Activated gamma-delta T cell treated with anti-CD3 and anti-CD28 coated beads, Interleukin-2, amount 50 U/mL, for 16 hours (primary cell): ENCODE measurements at places on chromosomes 6 and 20.

DNA sequence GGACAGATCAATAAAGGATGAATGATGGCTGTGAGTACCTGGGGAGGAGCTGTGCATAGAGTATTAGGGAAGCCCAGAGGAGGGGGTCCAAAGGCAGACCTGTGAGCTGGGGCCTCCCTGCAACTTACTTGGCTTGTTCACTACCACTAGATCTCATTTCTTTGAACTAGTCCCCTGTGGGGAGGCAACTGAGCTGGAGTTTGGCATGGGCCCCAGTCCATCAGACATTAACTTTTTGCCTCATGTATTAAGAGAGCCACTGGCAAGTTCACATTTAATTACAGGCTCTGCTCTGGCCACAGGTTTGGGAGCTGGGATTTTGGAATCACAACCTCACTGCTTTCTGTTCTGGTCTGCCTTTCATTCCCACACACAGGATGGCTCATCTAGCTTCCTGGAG lies 254.1 kb downstream of the PRL start:
- DNase-seq: no peak

DNA sequence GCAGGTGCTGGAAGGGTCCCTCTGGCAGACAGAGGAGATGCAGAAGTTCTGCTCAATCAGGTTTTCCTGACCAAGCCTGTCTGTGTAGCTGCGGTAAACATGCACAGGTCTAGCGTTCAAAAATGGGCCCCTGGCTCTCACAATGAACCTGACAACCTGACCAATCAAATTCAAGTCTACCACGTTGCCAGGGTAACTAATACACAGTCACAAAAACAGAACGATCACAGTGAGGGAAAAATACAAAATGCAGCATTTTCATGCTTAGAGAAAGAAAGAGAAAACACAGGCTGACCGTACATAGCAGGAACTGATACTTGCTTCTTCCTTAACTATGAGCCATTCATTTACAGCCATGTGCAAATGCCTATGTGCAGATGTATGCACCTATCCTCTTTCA lies 353.1 kb upstream of the TSHZ2 start:
- DNase-seq: no peak

GRCh38 chr20:48716086-48716485 lies 111.7 kb downstream of the PREX1 start:
- peak; percentile 54 for DNase-seq

DNA sequence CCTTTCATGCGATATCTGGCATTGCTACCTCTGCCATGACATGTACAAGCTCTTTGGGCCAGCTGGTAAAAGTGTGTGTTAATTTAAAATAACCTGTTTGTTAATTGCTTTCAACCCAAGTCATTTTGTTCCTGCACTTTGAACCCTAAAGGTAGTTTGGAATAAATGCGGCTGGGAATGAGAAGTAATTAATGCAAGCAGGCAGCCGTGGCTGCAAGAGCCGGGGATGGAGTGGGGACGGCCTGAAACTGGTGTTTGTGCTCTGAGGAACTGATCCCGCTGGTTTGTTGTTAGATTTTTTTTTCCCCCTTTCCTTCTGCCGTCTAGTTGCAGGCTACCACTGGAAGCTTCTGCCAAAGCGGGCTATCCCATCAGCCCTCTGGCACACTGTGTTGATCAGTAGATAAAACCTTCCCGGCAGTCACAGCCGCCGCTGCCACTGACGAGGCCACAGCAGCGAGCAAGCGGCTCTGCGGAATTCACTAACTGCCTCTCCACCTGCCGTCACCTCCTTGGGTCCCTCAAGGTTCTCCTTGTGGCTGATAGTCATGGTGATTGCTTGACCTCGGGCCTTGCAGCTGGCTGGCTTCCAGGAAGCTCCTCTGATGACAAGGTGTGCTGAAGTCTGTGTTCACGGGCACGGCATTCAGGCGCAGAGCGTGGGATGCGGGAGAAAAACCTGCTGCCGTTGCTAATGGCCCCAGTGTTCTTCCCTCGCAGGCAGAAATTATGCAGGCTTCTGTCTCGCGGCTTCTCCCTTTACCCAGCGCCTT lies 315.9 kb downstream of the TFAP2A start:
- DNase-seq: no peak

DNA sequence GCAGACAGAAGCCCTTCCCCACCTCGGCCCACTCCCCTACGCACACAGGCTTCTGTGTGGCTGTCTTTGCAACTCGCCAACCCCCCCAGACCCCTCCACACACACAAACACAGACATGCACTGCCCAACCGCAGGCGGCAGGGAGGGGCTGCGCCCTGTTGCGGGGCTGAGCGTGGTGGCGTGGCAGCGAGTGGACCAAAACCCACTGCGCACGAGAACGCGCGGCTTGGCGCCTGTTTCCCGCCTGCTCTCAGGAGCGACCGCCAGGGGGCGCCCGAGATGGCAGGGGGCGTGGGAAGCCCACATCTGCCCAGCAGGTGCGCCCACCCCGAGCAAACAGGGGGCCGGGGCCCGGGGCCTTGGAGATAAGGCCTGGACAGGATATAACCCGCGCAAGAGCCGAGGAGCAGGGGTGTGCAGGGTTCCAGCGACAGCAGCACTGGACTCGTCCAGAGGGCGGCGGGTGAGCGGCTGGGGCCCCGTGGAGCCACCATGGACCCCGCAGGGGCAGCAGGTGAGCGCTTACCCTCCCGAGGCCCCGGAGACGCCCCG lies at the start of gene RBPJL:
Gene RBPJL, plus strand, starts transcription at position 410 of the 552 bp plus-strand sequence. Its CDS starts 83 bp downstream, at position 493.
- peak; percentile 21 for DNase-seq

GRCh38 chr6:12032783-12033573 lies 20.9 kb downstream of the HIVEP1 start:
- no peak for DNase-seq

- DNase-seq: no peak
Observed at GRCh38 chr6:113684382-113684901, 172.7 kb upstream of the MARCKS start.

DNA sequence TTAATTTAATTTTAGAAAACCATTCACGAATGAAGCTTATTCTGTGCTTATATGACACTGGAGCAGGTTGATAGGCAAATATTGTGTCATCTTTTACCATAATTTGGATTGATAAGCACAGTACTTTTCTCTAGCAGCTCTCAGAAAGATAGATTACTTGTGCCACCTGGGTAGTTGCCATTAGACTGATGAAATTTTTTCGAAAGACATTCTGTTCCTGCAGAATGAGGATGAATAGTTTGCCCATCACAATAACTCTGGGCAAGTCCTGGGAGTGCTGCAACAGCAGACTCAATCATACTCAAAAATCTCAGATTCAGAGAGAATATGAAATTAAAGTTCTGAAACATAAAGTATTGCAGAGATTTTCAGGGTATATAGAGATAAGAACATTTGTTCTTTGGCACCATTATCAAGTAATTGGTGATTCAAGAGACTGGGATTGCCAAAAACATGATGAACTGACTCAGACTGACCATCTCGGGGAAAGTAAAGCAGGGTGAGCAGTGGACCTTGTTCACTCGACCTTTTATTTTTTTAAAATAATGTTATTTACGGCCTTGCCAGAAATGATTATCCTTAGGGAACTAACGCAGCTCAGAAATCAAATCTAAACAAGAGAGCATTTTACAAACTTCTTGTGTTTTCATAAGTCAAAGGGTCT lies 65.8 kb upstream of the PTCHD4 start:
- DNase-seq: no peak

GRCh38 chr20:9025011-9025410 lies 43.9 kb upstream of the PLCB4 start:
- no peak for DNase-seq

DNA sequence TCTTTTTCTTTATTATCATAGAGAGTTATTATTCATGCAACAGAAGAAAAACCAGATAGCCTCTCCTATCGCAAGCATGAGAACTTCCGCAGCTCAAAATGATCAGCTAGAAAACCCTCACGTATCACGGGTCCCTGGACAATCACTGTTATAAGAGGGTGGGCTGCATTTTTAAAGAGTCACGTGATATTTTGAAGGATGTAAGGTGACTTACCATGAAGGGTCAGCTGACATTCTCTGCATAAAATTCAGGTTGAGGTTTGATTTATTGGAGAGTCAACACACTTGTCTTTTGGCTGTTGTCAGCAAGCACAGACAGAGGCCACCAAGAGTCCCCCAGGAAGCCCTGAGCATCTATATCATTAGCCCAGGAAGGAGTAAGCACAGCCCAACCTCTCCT lies 39.5 kb downstream of the ID4 start:
- no peak for DNase-seq

DNA sequence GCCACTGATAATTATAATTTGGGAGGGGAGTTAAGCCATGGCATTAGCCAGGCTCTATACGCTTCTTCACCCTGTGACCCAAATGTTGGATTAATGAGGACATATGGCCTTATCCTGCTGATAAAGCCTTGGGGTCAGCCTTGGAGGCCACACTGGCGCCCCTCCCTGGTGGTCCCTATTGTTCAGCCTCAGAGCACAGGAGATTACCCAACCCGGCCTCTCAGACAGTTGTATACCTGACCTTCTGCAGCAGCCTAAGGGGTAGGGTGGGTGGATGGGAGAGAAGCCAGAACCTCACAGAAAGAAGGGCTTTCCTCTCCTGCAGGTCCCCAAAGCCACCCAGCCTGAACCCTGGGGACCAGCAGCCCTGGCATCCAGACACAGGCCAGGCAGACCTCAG lies 76.8 kb downstream of the LINC00237 start:
- DNase-seq: no peak

DNA sequence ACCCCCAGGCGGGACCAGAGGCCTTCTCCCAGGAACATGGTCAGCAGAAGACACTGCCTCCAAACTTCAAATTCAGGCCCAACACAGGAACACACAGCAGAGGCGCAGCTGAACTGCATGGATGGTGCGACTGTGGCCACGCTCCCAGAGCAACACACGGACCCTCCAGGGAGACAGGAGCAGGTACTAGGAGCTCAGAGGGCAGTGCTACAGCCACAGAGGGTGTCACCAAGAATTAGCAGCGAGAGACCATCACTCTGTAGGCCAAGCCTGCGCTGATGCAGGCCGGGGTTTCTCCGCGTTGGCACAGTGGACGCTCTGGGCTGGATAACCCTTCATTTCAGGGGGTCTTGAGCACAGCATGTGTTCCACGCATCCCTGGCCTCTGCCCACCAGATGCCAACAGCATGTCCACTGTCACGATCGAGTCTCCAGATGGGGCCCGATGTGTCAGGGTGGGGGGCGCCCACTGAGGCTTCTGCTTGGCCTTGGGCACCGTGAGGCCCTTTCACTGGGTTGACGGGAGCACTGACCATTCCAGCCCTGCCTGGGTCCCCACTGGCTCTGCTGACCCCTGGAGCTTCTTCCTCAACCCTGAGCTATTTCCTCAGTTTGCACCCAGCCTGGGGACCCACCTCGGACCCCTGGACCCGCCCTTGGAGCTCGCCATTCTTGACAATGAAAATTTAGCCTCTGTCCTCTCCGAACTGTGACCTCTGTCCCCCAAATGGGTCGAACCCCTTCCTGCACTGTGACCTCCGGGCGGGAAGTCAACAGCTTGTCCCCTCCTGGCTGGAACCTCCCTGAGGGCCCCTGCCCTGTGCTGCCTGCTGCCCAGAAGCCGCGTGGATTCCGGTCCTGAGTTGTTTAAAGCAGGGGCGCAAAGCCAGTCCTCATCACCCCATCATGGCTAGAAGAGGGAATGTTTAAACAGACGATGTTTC lies 239.4 kb downstream of the DLL1 start:
- no peak for DNase-seq

GRCh38 chr6:113719545-113719944 lies 137.6 kb upstream of the MARCKS start:
- DNase-seq: no peak

DNA sequence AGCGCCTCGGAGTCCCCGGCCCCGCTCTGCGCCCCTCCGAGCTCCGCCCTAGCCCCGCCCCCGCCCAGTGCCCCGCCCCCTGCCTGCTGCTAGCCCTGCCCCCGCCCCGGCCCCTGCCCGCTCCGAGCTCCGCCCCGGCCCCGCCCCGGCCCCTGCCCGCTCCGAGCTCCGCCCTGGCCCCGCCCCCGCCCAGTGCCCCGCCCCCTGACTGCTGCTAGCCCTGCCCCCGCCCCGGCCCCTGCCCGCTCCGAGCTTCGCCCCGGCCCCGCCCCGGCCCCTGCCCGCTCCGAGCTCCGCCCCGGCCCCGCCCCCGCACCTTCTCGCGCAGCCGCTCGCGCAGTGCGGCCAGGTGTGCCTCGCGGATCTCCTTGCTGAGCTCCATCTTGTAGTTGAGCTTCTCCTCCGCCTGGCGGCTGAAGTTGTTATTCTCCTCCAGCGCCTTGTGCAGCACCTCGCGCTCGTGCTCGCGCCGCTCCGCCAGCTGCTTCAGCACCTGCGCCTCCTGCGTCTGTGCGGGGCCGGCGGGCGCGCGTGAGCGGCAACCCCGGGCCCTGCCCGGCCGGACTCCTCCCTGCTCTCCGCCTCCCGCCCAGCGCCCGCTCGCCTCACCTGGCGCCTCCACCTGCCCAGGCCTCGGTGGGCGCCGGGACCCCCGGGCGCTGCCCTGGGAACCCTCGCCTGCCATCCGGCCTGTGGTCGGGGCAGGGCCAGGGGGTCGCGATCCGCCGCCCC lies 11.3 kb downstream of the STMN3 start:
- DNase-seq: peak; percentile 96

DNA sequence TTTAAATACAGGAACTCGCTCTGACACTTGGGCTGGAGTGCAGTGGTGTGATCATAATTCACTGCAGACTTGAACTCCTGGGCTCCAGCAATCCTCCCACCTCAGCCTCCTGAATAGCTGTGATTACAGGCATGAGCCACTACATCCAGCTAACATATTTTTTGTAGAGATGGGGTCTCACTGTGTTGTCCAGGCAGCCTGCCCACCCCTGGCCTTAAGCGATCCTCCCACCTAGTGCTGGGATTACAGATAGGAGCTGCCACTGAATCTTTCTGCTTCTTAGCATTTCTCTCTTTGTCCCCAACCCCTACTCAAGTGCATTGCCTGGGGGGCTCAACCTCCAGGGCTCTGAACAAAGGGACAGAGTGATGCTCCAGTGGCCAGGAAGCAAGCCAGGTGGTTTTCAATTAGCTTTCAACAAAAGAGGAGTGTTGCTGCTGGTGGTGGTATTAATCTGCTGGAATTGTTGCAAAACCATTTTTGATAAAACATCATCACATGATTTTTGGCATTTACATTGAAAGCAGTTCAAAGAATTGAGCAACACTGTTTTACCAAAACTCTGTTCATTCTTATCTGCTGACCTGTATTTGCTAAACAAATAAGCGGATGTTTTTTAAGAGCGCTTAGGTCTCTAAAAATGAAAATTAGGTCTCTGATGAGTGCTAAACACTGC lies 40.4 kb upstream of the BPIFA2 start:
- no peak for DNase-seq

- DNase-seq: no peak
Observed at GRCh38 chr6:37994223-37994622, 174.7 kb downstream of the ZFAND3 start.

- DNase-seq: no peak
Observed at GRCh38 chr6:128114164-128114563, 213.3 kb upstream of the THEMIS start.
